ENCODE measurements at places on chromosomes 5 and 9.

GRCh38 chr9:133253268-133253667 is 21.7 kb downstream of the ABO start:
- DNase-seq: no peak

GRCh38 chr9:136053757-136054142 is 41.3 kb downstream of the NACC2 start:
- DNase-seq: no peak

- DNase-seq: no peak
Observed at GRCh38 chr9:115223471-115223870, 105.5 kb upstream of the TNC start.

- DNase-seq: no peak
Observed at GRCh38 chr5:100646011-100646410, 110.8 kb downstream of the FAM174A start.

GRCh38 chr9:18756712-18757125 is 276.3 kb downstream of the SAXO1 start:
- no peak for DNase-seq

DNA sequence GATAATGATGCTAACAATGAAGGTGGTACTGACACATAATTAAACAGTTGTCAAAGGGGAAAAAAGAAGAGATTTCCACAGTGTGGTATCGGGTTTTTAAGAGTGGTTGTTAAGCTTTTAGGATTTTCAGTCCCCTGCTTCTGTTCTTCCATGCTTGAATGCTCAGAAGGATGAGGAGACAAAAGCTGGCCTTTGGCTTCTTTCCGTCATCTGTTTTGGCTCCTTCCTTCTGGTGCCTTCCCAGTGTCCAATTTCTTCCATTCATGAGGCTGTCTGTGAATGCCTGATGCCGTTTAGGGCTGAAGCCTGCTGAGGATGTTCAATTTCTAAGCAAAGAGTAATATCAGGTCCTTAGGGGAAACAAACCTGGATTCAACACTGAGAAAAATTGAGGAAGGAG is 179.6 kb upstream of the GLRA1 start:
- no peak for DNase-seq

GRCh38 chr5:171524466-171524865 is 105.0 kb downstream of the FGF18 start:
- DNase-seq: no peak

DNA sequence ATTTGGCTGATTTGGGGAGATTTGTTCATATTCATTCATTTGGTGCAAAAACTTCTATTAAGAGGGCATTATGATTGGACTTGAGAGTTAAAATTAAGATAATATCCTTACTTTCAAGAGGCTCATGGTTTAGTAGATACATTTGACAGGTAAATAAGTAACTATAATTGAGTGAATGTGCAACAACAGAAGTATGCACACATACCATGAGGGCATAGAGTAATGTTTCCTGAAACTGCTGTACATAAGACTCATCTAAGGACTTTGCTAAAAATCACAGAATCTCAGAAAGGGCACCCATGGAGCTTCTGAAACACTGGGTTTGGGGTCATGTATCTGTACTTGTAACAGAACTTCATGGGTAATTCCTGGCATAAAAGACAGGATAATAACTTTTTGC is 70.1 kb upstream of the PPP2R2B start:
- no peak for DNase-seq

DNA sequence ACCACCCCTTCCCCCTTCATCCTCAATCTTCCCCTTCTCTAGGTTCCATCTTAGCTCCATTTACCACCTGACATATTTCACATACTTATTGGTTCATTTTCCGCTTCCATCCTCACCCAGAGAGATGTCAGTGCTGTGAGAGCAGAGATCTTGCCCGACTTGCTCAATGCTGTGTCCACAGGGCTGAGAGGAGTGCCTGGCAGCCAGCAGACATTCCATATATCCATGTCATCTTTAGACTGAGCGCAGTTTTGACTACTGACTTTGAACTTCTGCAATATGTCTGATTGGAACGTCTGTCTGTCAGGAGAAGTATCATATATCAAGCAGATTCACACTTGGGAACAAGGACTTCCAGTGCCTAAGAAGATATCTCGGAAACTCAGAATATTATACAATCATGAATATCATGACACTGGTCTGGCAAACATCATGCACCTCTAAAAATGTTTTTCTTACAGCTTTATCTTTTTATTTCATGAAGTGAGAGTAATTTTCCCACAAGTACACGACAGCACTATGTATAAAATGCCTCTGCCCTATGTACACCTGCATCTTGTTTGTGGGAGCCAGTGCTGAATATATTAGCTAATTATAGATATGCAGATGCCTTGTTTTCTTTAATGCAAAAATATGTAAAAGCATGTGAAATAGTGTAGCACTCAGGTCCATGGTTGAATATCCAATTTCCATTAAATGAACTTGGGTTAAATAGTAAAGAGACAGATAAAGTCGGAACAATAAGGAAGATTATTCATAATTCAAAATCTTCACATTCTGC is 454.0 kb upstream of the DAP start:
- DNase-seq: no peak

GRCh38 chr9:135711881-135712280 is 9.9 kb downstream of the KCNT1 start:
- no peak for DNase-seq

- peak; percentile 77 for DNase-seq
Observed at GRCh38 chr5:14250748-14251701, 107.9 kb downstream of the TRIO start.

DNA sequence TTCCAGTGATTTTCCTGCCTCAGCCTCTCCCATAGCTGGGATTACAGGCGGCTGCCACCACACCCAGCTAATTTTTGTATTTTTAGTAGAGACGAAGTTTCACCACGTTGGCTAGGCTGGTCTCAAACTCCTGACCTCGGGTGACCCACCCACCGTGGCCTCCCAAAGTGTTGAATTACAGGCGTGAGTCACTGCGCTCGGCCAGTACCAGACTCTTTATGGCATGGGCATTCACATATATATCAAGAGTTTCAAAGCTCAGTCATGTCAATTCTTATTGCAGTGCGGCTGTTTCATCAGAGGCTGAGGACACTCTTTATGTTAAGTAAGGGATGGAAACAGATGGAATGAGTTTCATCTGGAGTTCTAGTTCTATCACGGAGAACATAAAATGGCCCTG is 315.2 kb upstream of the CDH6 start:
- DNase-seq: no peak

GRCh38 chr9:117938896-117939295 is 234.7 kb downstream of the TLR4 start:
- no peak for DNase-seq

GRCh38 chr5:168898247-168898911 is 319.2 kb upstream of the PANK3 start:
- peak; percentile 75 for DNase-seq

DNA sequence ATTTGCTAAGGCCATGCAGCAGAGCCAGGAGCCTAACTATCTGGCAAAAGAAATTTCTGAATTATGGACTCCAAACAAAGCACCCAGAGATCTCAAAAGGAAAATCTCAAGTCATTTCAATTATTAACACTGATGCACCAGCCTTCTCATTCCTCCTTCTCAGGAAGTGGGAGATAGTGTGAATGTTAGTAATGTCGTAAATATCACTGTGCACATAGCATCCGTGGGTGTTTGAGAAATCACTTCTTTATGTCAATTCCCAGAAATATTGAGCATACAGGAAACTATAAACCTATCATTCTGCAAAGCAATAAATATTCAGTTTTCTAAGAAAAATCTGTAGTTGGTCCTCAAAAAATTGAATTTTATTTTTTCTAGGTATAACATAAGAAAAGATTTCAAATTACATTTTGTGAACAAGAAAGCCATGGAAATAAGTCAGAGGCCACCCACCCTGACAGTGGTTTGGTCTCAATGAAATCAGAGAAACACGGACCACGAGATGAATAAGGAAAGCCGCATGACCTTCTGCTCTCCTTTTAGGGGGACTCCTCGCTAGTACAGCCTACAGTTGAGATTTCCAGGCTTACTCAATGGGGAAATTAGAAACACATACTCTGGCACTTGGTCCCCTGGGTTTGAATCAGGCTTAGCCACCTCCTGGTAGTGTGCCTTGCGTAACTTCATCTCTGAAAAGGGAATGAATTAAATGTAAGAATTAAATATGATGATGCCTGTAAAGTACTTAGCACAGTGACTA is 120.6 kb downstream of the DIRAS2 start:
- no peak for DNase-seq

- no peak for DNase-seq
Observed at GRCh38 chr5:127586066-127586770, 62.7 kb upstream of the CTXN3 start.

Data from NCI-H2171 (cell line).